ENCODE measurements at places on chromosomes 13 and 19.

GRCh38 chr19:782878-783668 is 14.2 kb upstream of the PTBP1 start:
- no peak for DNase-seq

DNA sequence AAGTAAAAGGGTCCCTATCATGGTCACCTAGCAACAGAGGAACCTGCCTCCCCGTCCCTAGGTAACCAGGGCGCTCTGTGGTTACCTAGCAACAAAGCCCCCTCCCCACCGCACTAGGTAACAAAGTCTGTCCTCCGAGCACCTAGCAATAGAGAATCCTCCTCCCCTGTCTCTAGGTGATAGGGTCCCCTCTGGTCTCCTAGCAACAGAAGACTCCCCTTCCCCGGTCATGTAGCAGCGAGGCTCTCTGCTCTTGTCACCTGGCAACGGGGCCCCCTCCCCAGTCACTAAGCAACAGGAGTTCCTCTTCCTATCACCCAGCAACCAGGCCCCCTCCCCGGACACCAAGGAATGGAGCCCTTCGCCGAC is 307 bp downstream of the JOSD2 start:
- no peak for DNase-seq

GRCh38 chr13:78228940-78229339 is 310.3 kb upstream of the EDNRB start:
- DNase-seq, result no peak

GRCh38 chr13:110244071-110244830 is 62.7 kb downstream of the COL4A1 start:
- no peak for DNase-seq

GRCh38 chr13:31733066-31733465 is 6.3 kb upstream of the RXFP2 start:
- no peak for DNase-seq

- DNase-seq, result no peak
Measured at GRCh38 chr19:1271528-1272422, 2.6 kb downstream of the CIRBP start.

DNA sequence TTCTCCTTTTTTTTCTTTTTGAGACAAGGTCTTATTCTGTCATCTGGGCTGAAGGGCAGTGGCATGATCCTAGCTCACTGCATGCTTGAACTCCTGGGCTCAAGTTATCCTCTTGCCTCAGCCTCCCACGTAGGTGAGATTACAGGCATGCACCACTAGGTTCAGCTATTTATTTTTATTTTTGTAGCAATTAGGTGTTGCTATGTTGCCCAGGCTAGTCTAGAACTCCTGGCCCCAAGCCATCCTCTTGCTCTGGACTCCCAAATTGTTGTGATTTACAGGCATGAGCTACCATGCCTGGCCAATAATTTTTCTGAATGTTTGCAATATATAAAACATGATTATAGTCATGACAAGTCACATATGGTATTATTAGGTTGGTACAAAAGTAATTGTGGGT is 161.1 kb upstream of the ATXN8OS start:
- no peak for DNase-seq

GRCh38 chr13:37211487-37211886 is 106.0 kb upstream of the CSNK1A1L start:
- no peak for DNase-seq

DNA sequence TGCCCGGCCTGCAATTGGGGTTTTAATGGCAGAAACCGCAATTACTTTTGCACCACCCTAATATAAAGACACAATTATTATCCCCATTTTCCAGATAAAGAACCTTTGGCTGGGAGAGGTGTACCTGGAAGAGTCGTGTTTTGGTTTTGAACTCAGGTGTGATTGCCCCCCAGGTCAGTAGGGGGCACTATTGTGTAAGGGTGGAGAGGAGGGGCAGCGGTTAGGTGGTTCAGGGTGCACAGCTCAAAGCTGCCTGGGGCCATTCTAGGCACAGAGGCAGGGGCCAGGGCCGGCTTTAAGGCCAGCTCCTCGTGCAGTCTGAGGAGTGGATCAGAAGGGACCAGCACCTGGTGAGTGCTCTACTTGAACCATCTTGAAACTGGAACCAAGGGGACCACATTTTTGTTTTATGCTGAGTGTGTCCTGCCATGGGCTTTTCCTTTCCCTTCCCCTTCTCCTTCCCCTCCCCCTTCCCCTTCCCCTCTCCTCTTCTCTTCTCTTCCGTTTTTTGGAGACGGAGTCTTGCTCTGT is 5.8 kb upstream of the FCGRT start:
- peak; percentile 81 for DNase-seq

DNA sequence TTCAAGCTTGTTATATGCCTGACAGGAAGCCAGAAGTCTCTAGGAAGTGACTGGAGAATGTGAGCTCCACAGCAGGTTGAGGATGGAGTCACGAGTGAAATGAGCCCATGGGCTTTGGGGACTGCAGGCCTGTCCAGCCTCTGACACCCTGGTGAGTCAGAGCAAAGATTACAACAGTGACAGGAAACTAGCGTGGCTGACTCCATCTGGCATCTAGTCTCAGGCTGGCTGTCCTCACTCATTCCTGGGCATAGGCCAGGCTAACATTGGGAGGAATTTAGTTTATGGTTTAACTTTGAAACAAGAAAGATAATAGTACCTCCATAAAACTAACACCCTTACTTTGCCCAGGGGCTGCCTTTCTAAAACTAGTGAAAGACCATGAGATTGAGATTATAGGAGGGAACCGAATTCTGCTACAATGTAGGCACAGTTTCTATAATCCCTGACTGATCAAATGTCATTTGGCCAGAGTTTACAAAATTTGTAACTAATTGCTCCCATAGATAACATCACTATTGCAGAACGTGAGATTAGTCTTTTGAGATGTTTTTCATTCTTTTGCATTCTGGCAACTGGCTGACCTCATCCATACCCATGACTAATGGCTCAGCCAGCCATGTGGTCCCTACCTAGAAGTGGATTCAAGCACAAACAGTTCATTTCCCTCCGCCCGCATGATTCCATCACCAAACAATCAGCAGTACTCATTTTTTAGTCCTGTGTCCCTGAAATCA is 28.4 kb downstream of the PSG1 start:
- no peak for DNase-seq

DNA sequence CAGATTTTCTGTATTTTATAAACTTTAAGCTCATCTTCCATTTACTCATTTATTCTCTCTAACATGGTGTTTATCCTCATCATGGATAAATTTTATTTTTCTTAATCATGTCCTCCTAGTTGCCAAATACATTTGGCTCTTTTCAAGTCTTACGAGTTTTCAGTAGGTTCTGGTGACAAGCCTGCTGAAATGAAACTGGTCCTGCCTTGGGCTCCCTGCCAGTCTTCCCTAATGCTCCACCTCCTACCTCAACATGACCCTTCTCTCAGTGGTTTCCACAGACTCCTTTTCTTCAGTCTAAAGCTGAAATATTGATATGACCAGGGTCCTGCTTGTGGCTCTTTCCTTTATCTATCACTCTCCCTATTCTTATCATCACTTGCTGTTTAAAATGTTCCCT is 81.2 kb downstream of the TRPC4 start:
- DNase-seq, result no peak

- no peak for DNase-seq
Measured at GRCh38 chr19:30356951-30357579, 15.1 kb upstream of the ZNF536 start.

- no peak for DNase-seq
Measured at GRCh38 chr13:114228176-114228575, 6.5 kb upstream of the CDC16 start.

DNA sequence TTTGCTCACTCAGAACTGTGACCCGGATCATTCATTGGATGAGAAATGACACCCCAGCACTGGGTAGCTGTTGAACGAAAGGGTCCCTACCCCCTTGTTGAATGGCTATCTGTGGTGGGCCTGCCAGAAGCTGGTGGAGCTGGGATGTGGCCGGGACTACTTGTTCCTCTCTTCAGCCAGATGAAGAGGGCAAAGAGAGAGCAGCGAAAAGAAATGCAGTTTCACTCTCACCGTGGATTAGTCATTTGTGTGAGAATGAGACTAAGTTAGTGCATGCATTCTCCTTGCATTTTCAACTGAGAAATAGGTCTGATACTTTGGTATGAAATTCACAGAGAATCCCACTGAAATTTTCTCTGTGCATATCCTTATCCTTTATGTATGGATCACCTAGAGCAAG is 553.1 kb downstream of the IRS2 start:
- DNase-seq, result no peak

DNA sequence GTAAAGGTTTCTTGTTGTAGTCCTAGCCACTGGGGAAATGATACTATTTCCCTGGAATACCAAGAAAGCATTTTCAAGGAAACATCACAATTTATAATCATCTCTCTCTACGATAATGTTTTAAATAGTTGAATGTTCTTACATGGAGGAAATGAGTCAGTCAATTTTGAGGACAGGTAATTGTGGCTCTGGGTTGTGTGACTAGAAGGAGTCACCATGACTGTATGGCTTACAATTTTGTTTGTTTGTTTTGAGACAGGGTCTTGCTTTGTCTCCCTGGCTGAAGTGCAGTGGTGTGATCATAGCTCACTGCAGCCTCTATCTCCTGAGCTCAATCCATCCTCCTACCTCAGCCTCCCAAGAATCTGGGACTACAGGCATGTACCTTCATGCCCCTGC is 47.4 kb downstream of the COG3 start:
- DNase-seq, result no peak

GRCh38 chr13:40343550-40344269 is 322.7 kb downstream of the FOXO1 start:
- DNase-seq, result no peak

DNA sequence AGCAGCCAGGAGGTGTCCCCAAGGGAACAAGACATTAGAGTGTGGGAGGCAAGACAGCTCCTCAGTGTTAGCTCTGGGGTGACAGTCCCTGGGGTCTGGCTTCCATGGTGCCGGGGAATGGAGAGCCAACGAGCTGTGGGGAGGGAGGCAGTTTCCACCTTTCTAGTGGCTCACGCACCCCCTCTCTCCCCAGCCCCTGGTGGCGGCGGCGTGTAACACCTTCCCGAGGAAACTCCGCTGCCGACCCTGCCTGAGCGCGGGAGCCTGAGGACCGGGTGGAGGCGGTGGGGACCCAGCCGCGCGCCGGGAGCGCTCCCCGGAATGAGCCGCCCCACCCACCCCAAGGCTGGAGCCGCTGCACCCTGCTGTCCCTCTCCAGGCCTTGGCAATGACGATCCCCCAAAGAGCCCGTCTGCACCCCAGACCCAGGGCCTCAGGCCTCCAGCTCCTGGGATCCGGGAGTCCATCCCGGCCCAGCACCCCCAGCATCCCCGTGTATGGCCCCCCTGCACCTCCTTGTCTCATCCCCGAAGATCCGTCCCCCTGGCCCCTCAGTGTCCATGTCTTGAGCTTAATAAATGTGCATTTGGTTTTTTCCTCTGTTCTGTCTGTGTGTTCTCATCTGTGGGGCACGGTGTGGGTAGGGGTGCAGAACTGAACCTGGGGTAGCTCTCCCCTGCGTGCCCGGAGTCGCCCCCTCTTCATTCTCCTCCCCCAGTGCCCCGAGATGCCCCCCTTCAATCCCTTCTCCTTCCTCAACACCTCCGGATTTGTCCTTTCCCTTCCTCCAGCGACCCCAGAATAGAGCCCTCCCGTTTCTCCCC is 622 bp upstream of the FXYD5 start:
- peak; percentile 88 for DNase-seq

GRCh38 chr19:2533072-2533425 is 57.1 kb downstream of the GADD45B start:
- DNase-seq, result no peak

DNA sequence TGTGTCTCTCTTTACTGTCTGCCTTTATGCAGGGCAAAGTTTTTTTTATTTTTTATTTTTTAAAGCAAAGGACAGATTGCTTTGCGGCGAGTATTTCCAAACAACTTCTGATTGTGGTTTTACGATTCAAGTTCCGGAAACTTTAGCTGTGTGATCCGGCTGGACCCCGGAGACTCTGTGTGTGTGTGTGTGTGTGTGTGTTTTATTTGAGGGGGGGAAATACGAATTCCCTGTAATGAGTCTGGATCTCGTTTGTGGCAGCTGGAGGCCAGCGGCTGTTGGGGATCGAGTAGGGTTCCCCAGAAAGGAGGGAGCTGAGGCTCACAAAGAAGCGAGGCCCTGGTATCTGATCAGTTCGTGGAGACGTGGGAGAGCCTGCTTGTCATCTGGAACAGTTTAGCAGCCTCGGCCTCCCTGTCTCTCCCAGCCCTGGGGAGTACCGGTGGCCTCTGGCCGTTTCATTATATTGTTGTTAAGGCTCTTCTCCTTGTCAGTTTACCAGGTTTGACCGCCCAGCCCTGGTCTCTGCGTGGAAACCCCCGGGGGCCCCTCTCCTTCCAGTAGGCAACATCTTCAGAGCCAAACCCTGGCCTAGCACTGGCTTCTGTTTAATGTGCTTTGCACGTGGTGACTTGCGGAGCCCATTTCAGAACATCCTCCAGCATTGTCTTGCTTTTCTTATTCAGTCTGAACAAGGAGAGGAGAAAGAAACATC is 1.3 kb downstream of the FARP1 start:
- DNase-seq, result no peak

DNA sequence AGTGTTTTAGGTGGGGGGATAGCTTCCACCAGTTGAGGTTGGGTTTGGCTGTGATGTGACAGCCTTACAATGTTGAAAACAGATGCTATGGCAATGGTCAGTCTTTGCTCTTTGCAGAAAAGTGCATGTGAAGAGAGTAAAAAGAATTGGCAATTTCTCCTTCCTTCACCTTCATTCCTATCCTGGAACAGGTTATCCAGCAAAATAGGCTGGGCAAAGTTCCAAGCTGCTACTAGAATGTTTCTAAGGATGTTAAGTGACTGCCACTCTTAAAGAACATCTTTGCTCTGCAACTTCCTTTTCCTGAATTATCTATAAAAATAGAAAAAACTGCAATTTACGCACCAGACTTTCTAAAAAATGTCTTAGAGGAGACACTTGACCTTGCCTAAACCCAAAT is 50.1 kb upstream of the MYCBP2 start:
- no peak for DNase-seq
